NCI-H446 treated with DMSO at 0.1 percent for 48 hours (cell line): ENCODE measurements at places on chromosomes 7 and 10.

- peak; percentile 64 for DNase-seq
These were observed 92.2 kb upstream of the EFCAB10 start for GRCh38 chr7:105673367-105674084.

DNA sequence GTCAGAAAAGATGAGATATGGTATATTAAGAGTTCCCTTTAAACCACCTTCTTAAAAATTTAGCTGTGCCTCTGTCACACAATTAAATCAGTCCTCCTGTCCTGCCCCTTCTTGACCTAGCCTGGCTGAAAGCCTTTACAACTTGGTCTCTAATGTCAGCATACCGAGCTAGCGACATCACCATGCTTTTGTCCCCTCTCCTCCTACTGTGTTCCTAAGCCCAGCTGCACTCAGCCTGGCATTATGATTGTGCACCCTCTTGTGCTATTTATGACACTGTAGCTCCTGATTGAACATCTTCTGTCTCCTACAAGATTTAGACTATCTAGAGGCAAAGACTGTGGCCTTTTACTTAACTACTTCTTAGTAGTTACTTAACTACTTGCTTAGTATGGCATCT is 29.2 kb downstream of the TDRD1 start:
- DNase-seq: no peak

DNA sequence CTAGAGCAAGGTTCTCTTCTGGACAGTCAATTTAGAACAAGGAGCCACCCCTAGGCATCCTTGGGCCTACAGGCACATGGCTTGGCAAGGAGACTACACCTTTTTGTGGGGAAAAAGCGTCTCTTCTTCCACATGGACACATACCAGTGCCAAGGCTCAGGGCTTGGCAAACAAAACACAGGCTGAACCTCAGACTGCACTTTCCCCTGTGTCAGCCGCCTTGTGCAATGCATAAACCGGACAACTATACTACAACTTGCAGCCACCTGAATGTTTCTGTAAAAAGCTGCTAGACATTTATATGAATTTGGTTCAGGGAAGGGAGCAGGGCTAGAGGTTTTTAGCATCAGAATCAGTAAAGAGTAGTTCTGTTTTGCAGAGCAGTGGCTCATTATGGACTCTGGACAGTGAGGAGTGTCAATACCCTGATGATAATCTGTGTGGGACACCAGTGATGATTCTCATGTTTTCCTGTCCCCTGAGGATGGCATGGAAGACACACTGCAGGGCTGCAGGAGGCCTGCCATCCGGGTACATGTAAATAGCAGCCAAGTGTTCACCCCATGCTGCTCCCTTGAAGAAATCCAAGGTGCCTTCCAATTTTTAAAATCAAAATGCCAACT is 118.9 kb downstream of the GATA3 start:
- DNase-seq: no peak

GRCh38 chr7:153090764-153091163 is 331.2 kb downstream of the ACTR3B start:
- no peak for DNase-seq

- DNase-seq: peak; percentile 38
These were observed 452 bp upstream of the RPP30 start for GRCh38 chr10:90871279-90871765.

DNA sequence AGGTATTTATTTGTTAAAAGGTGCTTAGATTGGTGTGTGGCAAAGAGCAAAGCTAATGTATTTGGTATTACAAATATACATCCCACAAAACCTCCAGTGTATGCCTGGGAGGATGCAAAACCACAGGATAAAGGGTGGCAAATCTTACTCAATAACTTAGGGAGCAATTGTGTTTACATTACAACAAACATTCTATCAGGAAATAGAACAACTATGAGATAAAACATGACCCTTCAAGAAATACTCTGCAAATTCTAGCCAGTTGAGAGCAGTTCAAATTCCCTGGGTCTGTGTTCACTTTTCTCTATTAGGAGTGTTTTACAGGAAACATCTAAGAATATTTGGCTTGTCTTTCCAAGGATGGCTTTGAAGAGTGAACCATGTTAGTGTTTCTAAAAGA is 64.9 kb downstream of the CUL1 start:
- DNase-seq: no peak

GRCh38 chr7:425794-426188 is 93.9 kb downstream of the PDGFA start:
- DNase-seq: no peak

GRCh38 chr7:15737601-15738000 is 51.1 kb upstream of the MEOX2 start:
- no peak for DNase-seq

GRCh38 chr7:139820089-139820488 is 9.0 kb upstream of the TBXAS1 start:
- no peak for DNase-seq

DNA sequence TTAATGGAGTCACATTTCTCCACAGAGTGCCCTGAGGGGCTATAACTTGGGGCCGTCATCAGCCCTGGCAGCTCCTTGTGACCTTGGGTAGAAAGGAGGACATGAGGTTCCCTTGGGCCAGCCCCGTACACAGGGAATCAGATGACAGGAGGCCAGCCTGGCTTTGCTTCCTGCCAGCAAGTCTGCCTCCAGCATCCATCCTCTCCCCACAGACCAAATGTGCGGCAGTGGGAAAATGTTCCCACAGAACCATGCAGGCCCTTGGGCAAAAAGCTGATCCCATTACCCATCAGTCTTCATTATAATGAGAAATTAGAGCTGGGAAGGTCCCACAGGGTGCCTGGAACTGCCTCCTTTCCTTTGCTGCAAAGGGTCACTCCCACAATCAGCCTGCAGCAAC is 908.3 kb downstream of the GRID1 start:
- DNase-seq: no peak

DNA sequence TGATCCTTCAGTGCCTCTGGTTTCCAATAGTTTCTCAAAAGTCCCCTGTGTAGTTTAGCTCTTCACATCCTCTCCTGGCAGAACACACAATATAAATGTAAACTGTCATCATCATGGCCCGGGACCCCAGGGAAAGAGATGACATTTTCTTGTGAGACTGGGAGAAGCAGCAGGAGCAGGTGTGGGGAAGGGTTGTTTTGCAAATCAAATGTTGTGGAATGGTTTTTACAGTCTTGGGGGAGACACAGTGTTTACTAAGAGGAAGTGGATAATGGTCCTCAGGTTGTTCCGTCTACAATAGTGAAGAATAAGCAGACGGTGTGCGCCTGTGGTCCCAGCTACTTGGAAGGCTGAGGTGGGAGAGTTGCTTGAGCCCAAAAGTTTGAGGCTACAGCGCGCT is 159.1 kb downstream of the SEC23IP start:
- no peak for DNase-seq

DNA sequence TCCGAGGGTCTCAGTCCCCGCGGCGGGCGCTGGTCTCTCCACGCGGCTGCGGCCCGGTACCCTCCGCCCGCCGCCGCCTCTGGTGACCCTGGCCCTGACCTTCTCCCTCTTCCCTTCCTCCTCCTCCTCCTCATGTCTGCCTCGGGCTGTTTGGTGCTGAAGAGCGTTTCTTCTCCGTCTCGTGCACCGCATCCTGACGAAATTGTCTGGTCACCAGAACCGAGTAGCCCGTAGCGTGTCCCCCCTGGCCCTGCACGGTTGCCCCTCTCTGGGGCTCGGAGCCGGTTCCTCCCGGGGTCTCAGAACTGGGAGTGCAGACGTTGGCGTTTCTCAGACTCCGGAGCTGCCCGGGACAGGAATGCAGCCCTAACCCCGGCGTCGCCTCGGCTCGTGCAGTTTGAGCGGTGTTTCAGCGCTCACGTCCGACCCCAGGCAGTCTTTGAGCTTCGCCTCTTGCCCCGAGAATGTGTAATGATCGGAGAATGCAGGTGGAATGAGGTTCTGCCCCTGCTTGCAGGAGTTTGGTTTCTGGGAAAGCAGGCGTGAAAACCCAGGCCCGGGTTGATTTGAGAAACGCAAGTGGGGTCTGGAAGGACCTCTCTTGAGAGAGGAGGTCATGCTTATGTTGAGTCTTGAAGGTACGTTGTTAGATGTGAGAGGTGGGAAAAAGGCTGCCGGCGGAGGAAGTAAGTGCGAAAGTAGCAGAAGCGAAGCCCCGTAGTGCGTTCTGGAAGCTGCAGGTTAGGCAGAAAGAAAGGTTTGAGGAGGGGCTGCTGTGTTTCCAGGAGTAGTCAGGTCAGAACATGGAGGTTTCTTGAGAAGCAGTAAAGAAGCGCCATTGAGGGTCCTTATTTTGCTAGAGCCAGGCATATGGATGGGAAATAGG is 743 bp downstream of the RBM17 start:
- no peak for DNase-seq

GRCh38 chr10:26494018-26494417 is 55.9 kb downstream of the APBB1IP start:
- no peak for DNase-seq

DNA sequence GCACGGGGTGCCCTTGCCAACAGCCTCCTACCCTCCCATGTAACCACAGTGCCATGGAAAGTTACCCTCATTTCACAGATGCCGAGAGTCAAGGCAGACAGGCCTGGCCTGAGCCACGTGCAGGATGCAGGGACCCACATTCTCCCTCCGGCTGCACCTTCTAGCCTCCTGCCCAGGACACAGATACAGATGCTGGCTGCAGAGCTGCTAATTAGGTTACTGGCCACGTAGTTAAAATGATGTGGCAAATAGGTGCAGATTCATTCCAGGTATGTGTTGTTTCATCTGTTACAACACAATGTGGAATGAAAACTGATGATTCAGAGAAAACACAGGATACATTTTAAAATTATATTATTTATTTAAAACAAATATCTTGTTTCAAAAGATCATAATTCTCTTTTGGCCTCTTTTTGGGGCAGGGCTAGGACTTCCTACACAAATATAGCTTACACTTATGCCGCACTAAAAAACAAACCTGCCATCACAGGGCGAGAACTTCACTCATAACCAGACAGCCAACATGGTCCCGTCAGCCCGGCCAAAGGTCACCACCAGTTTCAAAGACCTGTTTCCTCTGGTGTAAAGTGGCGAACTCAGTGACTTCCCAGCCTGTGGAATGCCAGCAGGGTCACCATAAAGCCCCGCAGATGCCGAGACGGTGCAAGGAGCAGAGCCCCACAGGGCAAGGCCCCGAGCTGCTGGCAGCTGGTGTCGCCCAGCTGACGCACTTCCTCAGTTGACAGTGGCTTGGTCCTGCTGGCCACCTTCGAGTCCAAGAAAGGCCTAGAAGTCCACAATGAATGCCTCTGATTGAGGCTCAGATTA is 83.5 kb downstream of the TNS3 start:
- no peak for DNase-seq

DNA sequence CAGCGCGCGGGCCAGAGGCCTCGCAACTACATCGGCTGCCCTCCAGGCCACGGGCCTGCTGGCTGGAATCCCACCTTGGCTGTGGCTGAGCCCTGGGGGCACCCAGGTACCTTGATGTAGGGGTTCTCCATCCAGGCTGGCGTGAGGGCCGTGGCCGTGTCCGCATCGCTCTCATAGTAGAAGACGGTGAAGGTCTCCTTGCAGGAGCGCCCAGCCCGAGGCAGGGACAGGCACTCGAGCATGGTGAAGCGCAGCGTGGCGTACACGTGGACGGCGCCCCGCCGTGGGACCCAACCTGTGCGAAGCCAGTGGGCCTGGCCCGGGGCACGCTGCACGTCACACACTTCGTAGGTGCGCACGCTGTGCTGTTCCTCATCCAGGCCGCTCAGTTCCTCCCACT is 3.8 kb downstream of the EPHB4 start:
- DNase-seq: no peak

GRCh38 chr10:90992462-90992861 is 71.6 kb upstream of the ANKRD1 start:
- no peak for DNase-seq

DNA sequence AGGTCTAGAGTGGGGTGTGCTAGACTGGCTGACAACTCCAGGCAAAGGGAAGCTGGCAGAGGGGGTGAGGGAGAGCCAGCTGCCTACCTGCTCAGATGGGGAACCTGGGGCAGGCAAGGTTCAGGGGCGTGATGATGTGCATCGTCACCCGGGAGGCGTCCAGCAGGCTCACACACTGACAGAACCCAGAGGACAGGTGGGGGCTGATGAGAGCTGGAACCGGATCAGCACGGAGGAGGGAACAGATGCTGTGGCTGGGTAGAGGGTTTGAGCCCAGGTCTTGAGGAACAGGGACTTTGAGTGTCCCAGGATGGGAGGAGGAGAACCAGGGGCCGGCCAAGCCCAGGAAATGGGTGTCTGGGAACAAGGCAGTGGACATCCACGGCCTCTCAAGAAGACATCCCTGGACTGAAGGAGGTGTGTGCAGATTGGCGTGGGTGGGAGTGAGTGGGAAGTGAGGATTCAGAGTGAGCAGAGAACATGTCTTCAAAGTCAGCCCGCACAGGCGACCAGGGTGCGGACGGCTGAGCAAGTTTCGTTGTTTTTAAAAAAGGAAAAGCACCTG is 3.9 kb downstream of the RASGEF1A start:
- no peak for DNase-seq

DNA sequence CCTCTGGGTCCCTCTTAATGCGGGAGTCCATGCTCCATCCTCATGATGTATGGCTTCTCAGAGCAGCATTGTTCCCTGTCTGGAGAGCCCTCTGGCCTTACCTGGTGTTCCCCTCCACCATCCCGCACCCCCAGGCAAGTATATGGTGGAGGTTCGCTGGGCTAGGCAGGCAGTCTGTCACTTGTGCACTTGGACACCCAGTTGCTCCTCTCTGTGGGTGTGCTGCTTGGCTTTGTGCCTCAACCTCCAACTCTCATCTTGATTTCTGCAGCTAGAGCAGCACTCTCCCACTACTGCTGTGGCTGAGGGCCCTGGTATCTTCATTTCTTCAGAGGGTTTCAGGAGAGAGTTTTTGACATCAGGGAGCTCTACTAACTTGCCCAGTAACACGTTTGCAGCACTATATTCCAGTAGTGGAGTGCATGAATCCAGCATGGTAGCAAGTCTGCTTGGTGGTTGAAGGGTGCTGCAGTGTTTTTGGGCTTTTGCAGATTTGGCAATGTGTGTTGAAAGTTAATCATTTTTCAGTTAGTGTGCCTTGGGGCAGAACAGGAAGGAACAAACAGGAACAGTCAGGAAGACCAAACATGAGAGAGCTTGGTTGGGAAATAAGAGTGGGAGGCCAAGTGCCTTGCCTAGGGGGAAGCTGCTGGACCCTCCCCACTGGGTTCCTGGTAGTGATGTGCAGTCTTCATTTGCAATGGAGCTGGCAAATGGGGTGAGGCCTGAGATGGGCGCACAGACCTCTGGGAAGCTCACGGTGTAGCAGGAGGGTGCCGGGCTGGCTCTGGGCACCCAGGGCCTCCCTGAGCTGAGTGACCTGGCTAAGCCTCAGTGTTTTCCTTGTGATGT is 37.4 kb downstream of the TSPAN14 start:
- no peak for DNase-seq

- DNase-seq: peak; percentile 6
These were observed 181.7 kb upstream of the RHOBTB1 start for GRCh38 chr10:61125560-61126170.

DNA sequence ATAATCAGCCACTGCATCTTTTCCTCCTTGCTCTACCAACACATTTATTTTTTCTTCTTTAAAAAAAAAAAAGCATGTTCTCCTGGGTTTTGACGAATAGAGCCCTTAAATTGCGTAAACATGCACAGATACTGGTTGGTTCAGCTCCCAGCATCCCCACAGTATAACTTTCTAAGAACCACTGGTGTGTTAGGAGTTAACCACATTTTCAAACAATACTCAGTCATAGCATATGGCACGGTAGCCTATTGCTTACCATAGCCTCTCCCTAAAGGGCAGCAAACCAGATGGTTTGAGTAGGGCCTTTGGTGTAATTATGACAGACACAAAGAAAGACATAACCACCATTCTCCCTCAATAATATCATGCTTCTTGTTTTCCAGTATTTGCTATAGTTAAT is 145.0 kb downstream of the LRRC4 start:
- DNase-seq: peak; percentile 46
